HS-27A (cell line): ENCODE measurements at places on chromosomes 7 and 10.

DNA sequence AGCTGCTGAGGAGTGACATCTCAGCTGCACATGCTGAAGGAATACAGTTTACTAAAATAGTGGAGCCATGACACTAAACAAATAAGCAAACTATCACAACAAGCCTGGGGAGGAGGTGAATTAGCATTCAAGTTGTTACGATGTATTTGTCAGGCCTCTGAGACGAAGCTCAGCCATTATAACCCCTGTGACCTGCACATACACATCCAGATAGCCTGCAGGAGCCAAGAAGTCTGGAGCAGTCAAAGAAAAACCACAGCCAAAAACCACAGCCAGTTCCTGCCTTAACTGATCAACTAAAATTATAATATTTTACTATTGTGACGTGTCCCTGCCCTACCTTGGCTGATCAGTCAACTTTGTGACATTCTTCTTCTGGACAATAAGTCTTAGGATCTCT is 68.6 kb downstream of the NSUN6 start:
- DNase-seq, result no peak

DNA sequence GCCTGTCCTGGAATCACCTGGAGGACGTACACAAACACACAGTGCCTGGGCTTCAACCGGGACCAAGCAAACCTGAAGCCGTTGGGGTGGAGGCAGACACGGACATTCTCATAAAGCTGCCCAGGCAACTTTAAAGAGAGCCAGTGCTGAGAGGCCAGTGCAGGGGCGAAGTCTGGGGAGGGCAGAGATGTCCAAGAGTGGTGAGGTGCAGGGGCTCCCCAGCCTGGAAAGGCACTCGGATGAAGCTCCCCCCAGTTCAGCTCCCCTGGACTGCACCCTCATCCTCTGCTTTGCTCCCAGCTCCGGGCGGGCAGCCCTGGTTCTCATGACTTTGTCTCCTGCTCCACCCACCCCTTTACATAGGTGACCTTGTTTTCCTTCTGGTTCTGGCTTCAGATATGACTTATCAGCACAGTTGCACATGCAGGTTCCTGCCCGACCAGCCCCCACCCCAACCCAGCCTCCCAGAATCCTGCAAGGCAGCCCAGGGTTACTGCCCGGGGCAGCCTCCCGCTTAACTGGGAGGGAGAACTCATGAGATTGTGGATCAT is 60.8 kb upstream of the EEPD1 start:
- DNase-seq, result no peak

DNA sequence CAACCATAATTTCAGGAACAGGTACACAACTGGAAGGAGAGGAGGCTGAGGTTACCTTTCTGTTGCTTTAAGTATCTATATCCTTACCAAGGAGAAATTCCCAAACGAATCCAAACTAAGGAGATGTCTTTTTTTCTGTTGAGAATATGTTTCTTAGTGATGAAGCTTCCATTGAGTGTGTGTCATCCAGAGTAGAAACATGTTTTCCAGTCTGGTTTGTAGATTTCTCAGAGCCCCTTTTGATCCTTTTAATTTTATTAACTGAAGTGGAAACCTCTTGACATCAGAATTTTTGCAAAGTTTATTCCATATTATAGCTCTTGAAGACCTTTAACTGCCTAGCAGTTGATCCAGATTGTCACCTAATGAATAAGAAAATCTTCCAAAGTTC is 207.1 kb upstream of the FERD3L start:
- DNase-seq, result no peak

DNA sequence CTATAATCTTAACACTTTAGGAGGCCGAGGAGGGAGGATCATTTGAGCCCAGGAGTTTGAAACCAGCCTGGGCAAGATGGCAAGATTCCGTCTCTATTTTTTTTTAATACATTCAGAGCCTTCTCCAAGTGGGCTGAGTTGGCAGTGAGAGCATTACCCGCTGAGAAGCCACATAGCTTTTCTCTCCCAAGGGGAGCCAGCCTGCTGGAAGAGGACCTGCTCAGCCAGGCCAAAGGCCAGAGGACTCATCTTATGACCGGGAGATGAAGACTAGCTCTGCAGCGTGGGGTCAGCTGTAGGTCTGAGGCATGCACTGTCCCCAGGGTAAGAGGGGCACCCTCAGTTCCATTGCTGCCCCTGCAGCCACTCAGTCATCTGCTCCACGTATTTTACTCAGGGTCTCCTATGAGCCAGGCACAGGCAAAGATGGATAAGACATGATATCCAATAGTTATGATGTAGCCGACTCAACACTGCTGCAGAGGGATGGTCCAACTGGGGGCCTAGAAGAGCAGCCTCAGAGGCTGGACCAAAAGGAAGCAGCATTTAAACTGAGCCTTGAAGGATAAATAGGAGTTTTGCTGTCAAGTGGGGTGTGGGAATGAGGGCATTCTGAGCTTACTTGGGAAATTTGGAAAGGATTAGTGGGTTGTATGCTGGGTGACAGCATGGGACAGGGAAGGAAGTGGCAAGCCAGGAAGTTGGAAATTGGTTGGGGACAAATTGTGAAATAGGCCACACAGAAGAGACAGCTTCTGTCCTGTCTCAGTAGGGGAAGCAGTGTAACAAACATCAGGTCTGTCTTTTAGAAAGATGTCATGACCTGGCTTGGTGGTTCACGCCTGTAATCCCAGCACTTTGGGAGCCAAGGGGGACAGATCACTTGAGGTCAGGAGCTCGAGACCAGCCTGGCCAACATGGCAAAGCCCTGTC is 1.6 kb upstream of the MARVELD1 start:
- no peak for DNase-seq

DNA sequence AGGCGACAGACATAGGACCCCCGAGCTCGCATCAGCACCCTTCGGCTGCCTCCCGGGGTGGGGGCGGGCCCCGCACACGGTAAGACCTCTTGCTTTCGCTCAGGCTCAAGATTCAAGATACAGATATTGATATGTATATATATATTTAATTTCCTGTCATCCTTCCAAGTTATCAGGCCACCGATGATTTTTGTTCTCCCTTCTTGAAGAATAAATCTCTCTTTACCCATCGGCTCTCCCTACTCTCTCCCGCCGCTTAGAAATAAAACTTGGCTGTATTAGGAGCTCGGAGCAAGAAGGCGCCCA is 603 bp downstream of the ADRA2A start:
- DNase-seq, result no peak

GRCh38 chr7:123615344-123615743 is 13.7 kb downstream of the ASB15 start:
- no peak for DNase-seq

DNA sequence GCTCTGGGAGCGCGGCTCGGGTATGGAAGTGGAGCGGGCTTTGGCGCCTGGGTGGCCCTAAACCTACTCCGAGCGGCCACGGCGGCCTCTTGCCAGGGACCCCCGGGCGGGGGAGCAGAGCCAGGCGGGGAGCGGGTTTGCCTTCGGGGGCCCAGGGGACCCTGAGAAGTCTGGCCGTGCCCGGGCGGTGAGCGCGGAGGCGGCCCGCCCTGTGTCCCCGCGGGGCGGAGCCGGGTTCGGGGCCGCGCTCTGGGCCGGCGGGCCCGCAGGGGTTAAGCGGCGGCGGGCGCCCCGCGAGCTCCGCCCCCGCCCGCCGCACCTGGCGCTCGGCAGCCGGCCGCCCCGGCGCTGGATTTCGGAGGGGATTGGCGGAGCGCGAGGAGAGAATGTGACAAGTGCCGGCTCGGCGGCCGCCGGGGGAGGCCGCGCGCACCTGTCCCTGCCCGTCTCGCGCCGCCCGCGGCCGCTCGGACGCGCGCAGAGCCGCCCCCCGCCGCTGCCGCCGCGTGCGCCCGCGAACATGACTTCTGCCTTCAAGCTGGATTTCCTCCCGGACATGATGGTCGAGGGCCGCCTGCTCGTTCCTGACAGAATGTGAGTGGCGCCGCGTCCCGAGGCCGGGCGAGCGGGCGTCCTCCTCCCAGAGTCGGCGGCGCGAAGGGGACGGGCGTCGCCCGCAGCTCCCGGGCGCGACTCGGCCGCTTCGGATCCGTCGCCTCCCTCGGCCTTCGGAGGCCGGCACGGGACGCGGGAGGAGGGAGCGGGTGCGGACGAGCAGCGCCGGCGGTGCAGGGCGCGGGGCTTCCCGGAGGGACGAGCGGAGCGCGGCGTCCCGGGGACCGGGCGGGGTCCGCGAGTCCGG is at the start of gene CELF2:
CELF2 (plus strand) TSS at position 303 of the 862 bp plus-strand sequence; CDS start at position 521, 218 bp downstream.
- DNase-seq, result no peak

DNA sequence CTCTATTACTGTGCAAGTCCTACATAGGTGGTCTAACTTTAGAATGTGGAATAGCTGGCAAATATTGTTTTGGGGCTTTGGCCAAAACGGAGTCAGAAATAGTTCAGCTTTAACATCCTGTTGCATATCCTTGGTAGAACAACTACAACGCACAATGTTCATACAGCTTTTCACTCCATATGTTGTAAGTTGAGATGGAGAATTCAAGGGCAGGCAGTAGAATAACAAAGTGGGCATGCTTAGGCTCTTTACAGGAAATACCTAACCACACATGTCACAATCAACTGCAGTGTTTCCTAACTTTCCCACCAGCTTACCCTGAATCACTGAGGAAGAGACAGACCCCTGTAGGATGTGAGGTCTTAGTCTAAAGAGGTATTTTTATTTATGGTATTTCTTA is 122.3 kb downstream of the PPP1R3A start:
- DNase-seq, result peak; percentile 80

- DNase-seq, result no peak
Measured at GRCh38 chr10:66834802-66835201, 91.0 kb upstream of the LRRTM3 start.

DNA sequence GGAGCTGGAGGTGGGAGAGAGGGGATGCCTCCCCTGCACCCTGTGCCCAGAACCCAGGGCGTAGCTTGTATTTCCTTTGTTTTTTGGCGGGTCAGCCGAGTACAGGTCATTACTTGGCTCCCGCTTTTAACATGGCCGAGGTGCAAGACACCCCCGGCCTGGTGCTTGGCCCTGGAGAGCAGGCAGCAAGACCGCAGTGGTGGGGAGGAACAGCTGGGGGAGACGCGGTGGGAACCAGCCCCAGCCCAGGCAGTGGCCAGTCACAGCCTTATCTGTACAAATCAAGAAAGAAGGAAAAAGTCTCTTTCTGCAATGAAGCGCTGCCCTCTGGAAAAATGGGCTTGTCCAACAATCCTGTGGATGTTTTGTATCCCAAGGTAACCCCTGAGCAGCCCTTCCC is 99.1 kb downstream of the TAX1BP1 start:
- DNase-seq, result no peak

GRCh38 chr10:10598297-10598696 is 419.4 kb upstream of the CELF2 start:
- DNase-seq, result no peak

DNA sequence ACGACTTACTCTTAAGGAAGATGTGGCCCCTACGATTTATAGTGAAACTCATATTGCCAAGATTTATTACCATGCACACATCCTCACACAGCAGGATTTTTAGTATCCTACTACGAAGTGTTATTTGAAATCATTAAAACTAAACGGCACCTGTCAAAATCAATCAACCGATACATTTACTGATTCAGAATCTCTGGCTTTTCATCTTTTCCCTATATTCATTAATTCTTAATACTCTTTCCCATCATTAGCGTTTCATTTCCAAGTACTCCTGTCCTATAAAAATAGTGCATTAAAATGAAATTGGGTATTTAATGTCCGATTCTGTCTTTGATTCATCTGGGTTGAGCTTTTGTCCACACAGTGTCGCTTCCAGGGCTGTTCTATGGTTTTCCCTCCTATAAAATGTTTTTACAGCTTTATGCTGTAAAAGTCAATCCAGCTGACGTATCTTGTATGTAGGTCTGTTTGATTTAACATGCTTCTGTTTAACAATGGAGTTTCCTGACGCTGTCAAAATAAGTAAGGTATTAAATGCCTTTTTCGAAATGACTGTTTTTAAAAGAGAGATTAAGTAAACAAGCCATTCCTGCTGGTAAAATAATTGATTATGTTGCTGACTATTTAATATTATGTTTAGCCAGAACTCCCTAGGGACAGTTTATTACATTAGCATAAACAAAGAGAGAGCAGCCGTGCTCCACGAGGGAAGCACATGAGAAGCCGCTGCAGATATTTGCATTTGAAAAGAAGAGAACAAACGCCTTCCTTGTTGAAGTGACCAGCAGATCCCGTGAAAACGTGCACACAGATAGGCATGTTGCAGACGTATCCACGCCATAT is 22.3 kb upstream of the SFMBT2 start:
- DNase-seq, result no peak

GRCh38 chr10:120600871-120601649 is 144.0 kb downstream of the PLPP4 start:
- DNase-seq, result no peak

GRCh38 chr7:129468087-129468486 is 33.9 kb downstream of the STRIP2 start:
- DNase-seq, result no peak

GRCh38 chr7:3559278-3559677 is 258.2 kb downstream of the SDK1 start:
- no peak for DNase-seq

GRCh38 chr7:123712619-123713018 is 36.2 kb downstream of the WASL start:
- no peak for DNase-seq

DNA sequence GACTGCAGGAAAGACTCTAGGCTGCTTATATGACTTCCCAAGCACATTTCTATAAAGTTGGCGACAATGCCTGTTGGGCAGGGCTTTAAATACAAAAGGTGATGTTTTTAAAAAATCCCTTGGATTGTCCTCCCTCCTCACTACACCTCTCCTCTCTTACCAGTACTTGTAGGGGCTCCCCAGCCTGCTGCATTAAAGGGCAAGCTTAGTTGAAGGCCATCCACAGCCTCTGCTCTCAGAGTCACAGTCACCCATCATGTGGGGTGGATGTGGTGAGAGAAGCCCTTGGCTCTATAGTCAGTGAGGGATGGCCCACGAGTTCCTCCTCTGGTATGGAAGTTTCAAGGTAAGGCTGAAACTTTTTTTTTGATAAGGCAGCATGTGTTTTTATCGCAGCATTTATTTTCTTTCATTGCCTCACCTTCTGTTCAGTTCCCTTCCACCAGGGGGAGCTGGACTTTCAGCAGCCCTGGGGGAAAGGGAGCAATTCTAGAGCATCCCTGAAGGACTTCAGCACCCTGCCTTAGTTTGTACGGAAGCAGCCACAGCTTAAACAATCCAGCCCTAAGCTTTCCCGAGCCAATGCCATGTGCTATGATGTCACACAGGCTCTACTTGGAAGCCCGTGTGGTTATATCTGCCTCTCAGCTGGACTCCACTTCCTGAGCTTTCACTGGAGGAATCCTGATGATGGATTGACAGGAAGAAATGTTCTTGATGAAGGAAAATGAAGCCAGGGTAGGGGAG is 131.9 kb downstream of the CALCR start:
- DNase-seq, result no peak

GRCh38 chr7:2688409-2689342 is 674 bp downstream of the AMZ1 start:
- DNase-seq, result no peak
